T-helper 17 cell (primary cell): ENCODE measurements at places on chromosomes 2 and 18.

DNA sequence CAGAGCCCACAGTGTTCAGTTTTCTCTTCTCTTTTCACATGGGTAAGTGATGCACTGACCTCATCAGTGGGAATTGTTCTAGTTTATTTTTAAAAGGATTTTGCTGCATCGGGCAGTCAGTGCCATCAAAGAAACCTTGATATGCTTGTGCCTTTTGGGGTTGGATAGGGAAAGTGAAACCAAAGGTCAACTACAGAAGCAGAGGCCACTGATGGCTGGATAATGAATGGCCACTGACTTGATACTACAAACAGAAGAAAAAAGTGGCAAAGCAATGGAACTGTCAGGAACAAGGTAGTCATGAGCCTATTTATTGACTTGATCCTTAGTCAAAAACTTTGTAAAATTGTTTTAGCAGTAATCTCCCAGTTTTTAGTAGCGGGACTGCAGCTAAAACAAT lies 636.3 kb upstream of the ZEB2 start:
- no peaks in the 10 kb centered on the region for H3K4me1 ChIP-seq
- no peak for DNase-seq
- no peaks in the 10 kb centered on the region for H3K27me3 ChIP-seq
- no peak overlapping the region for H3K27ac ChIP-seq
- H3K36me3 ChIP-seq: no peaks in the 10 kb centered on the region

GRCh38 chr2:10159581-10160131 lies 37.1 kb downstream of the RRM2 start:
- DNase-seq: no peak
- H3K27me3 ChIP-seq: no peaks in the 10 kb centered on the region
- H3K36me3 ChIP-seq: peaks cover 2% of the 10 kb centered on the region
- H3K4me1 ChIP-seq: peaks cover 12% of the 10 kb centered on the region
- no peak overlapping the region for H3K4me3 ChIP-seq

- DNase-seq: no peak
- no peak overlapping the region for H3K4me3 ChIP-seq
- H3K4me1 ChIP-seq: no peaks in the 10 kb centered on the region
- peaks cover 16% of the 10 kb centered on the region for H3K27me3 ChIP-seq
- no peak overlapping the region for H3K27ac ChIP-seq
Observed at GRCh38 chr2:106878206-106878605, 7.8 kb downstream of the ST6GAL2 start.

DNA sequence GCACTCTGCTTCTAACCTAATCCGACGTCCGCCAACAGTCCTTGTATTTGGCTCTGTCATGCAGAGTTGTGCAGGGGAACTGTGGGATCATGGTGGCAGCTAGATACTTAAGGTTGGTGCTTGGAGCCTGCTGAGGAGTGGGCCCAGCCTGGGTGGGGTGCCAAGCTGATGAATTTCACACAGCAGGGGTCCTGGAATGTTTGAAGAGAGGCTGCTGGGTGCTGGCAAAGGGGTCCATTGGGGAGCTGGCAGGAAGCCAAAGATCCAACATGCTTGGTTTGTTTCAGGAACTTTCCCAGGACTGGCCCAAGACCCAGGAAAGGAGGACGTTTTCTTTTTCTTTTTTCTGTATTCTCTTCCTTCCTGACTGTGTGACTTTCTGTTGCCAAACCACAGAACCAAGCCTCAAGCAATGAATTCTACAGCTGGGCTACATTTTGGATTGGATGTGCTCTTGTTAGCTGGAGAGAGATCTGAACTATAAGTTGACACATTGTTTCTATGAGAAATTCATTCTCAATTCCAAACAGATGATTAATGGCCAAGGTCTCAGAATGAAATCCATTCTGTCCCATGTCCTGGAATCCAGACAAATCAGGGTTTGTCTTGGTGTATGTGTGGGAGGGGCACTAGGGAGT lies 49.9 kb downstream of the DHRS9 start:
- H3K27ac ChIP-seq: no peak overlapping the region
- peaks cover 7% of the 10 kb centered on the region for H3K4me1 ChIP-seq
- peaks cover 59% of the 10 kb centered on the region for H3K27me3 ChIP-seq
- H3K4me3 ChIP-seq: peak overlapping the region; percentile 25
- H3K36me3 ChIP-seq: no peaks in the 10 kb centered on the region

GRCh38 chr2:176112375-176113302 lies 3.9 kb upstream of the HOXD10 start:
- H3K27me3 ChIP-seq: peaks cover 80% of the 10 kb centered on the region
- DNase-seq: no peak
- peak overlapping the region; percentile 83 for H3K27ac ChIP-seq
- H3K36me3 ChIP-seq: peaks cover 4% of the 10 kb centered on the region
- peak overlapping the region; percentile 36 for H3K4me3 ChIP-seq

DNA sequence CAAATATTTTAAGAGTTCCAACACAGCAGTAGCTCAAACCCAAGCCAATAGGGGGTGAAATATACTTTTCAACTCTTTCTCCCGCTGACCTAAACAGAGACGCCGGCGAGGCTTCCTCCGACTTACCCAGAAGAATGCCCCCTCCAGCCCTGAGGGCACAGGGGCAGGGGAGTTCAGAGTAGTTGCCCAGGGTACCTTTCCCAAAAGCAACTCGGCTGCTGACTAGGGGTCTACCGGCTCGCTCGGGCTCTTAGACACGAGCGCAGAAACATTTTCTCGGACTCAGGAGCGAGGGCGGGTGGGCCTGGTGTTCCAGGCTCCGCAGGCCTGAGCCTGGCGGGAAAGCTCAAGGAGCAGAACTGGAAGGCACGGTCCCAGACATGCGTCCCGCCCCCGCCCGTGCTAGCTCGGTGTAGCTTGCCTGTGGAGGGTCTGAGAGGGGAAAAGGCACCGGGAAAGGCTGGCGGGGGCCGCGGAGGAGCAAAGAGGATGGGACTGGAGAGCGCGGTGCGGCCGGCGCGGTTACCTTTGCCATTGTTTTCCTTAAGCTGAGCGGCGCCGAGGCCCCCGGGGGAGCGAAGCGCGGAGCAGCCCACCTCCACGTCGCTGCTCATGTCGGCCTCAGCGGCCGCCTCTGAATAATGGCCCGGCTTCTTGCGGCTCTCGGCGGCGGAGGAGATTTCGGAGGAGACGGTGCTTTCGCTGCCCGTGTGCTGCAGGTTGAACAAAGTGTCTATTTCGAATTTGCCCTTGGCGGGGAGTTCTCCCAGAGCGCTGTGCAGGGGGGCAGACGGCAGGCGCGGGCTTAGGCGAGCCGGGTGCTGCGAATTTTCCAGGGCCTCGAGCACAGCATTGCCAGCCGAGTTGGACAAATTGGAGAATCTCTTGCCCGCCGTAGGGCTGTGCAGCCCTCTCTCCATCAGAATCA lies 674 bp downstream of the EVX2 start:
- DNase-seq: no peak
- peaks cover 4% of the 10 kb centered on the region for H3K4me1 ChIP-seq
- H3K36me3 ChIP-seq: peaks cover 4% of the 10 kb centered on the region
- peaks cover 81% of the 10 kb centered on the region for H3K27me3 ChIP-seq

- DNase-seq: no peak
- no peaks in the 10 kb centered on the region for H3K4me1 ChIP-seq
- no peaks in the 10 kb centered on the region for H3K36me3 ChIP-seq
- H3K27ac ChIP-seq: no peak overlapping the region
Observed at GRCh38 chr2:216903470-216903869, 43.6 kb upstream of the TNP1 start.

DNA sequence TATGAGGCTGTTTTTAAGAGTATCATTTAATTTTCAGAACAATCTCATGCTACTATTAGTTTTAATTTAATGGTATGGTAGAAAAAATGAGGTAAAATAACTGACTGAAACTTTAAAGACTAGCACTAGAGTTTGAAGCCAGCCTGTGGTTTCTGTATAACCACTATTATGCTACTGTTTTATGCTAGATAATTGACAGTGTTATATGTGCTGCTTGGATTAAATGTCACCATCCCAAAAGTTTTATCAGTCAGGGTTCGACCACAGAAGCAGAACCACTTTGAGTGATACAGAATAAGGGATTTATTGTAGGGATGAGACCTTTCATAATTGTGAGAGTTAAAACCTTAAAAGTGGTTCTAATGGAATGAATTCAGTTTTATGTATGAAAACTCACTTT lies 271.6 kb downstream of the PTGR3 start:
- H3K4me1 ChIP-seq: peaks cover 11% of the 10 kb centered on the region
- H3K4me3 ChIP-seq: no peak overlapping the region
- H3K27me3 ChIP-seq: no peaks in the 10 kb centered on the region

- H3K4me1 ChIP-seq: no peaks in the 10 kb centered on the region
- no peak overlapping the region for H3K4me3 ChIP-seq
- DNase-seq: no peak
- no peak overlapping the region for H3K27ac ChIP-seq
- no peaks in the 10 kb centered on the region for H3K36me3 ChIP-seq
Observed at GRCh38 chr2:224072541-224073188, 33.6 kb upstream of the SERPINE2 start.

GRCh38 chr2:99572373-99573164 lies 82.8 kb upstream of the REV1 start:
- H3K4me1 ChIP-seq: peaks cover 4% of the 10 kb centered on the region
- peaks cover 10% of the 10 kb centered on the region for H3K27me3 ChIP-seq
- H3K27ac ChIP-seq: peak overlapping the region; percentile 32

- H3K36me3 ChIP-seq: no peaks in the 10 kb centered on the region
- no peaks in the 10 kb centered on the region for H3K27me3 ChIP-seq
- H3K4me1 ChIP-seq: no peaks in the 10 kb centered on the region
- no peak for DNase-seq
- H3K27ac ChIP-seq: no peak overlapping the region
Observed at GRCh38 chr2:36403675-36404230, 48.2 kb downstream of the CRIM1 start.

- H3K4me3 ChIP-seq: no peak overlapping the region
- no peaks in the 10 kb centered on the region for H3K36me3 ChIP-seq
- H3K27me3 ChIP-seq: no peaks in the 10 kb centered on the region
- DNase-seq: no peak
- peaks cover 3% of the 10 kb centered on the region for H3K4me1 ChIP-seq
Observed at GRCh38 chr2:232342635-232343565, 35.7 kb upstream of the ALPP start.

GRCh38 chr2:38148501-38148900 lies 72.5 kb upstream of the CYP1B1 start:
- no peak for DNase-seq
- no peaks in the 10 kb centered on the region for H3K4me1 ChIP-seq
- no peak overlapping the region for H3K27ac ChIP-seq
- no peak overlapping the region for H3K4me3 ChIP-seq

GRCh38 chr2:197312186-197312585 lies 1.6 kb upstream of the ANKRD44 start:
- peak overlapping the region; percentile 94 for H3K4me3 ChIP-seq
- peaks cover 34% of the 10 kb centered on the region for H3K4me1 ChIP-seq
- H3K27ac ChIP-seq: peak overlapping the region; percentile 99
- no peaks in the 10 kb centered on the region for H3K27me3 ChIP-seq

GRCh38 chr2:69022548-69022947 lies 9.6 kb downstream of the ANTXR1 start:
- H3K4me3 ChIP-seq: no peak overlapping the region
- DNase-seq: no peak
- H3K27ac ChIP-seq: no peak overlapping the region
- no peaks in the 10 kb centered on the region for H3K36me3 ChIP-seq
- peaks cover 54% of the 10 kb centered on the region for H3K27me3 ChIP-seq
- no peaks in the 10 kb centered on the region for H3K4me1 ChIP-seq

GRCh38 chr2:74439373-74439772 lies 2.4 kb downstream of the RTKN start:
- DNase-seq: no peak
- H3K36me3 ChIP-seq: peaks cover 9% of the 10 kb centered on the region
- H3K27me3 ChIP-seq: peaks cover 46% of the 10 kb centered on the region
- no peak overlapping the region for H3K27ac ChIP-seq

- H3K4me1 ChIP-seq: no peaks in the 10 kb centered on the region
- no peak overlapping the region for H3K27ac ChIP-seq
- H3K4me3 ChIP-seq: no peak overlapping the region
Observed at GRCh38 chr18:27412556-27412955, 227.4 kb upstream of the CHST9 start.

DNA sequence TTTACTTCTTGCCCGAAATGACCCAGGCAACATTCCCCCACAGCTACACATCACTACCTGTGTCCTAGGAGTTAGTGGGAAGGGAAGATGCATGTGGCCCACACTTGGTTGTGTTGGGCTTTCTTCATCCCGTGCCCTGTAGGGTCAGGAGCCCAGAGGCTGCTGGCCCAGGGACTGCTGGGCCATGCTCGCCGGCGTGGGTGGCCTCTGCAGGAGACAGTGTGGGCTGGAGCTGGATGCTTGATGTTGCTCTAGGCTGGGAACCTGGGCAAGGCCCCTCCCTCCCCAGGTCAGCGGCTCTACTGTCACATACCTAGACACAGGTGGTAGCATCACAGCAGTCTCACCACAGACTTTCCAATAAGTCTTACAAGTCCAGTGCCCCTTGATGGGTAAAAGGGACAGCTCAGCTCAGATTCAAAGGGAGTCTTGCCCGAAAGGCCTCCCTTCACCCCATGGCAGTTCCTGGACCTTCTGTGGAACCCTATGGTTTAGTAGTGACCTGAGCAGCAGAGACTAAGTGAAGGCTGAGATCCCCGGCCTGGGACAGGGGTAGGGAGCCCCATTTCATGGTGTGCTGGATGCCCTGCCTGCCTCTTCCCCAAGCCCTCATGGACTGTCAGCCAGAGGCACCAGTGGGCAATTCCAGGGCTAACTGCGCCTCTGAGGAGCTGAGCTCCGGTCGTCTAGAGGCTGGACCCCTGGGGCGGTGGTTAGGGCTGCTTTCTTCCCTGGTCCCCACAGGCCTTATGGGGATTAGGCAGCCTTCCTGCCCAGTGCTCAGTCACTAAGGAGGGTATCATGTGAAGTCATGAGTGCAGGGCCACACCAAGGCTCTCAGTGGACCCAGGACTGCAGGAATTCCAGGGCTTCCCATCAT lies 45.4 kb upstream of the FAHD2A start:
- no peaks in the 10 kb centered on the region for H3K36me3 ChIP-seq
- H3K27ac ChIP-seq: no peak overlapping the region
- no peaks in the 10 kb centered on the region for H3K4me1 ChIP-seq
- no peak overlapping the region for H3K4me3 ChIP-seq
- no peak for DNase-seq
- H3K27me3 ChIP-seq: peaks cover 25% of the 10 kb centered on the region

DNA sequence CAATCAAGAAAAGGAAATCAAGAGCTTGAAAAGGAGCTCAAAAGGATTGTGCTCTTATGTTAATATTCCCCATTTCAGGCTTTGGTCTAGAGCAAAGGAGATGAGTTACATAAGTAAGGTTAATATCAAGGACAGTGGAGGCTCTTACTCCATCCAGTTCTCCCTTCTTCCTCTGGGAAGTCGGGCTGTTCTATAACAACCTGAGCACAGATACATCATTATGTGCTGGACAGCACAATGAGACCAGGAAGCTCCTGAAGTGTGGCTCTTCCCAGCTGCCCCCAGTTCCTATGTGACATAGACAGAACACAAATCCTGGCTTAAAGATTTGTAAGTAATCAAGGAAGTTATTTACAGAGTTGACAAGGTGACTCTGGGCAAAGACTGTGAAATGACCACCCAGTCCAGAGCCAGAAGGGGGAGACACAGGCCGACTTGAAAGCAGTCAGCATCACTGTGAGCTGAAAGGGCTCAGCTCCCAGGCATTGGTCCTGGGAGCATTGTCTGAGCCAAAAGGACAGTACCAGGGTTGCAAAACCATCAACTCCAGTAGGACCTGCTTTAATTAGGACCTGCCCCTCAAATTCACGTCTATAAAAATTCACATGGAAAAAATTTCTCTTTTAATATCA lies 917.6 kb upstream of the ACVR2A start:
- no peak for DNase-seq
- H3K27ac ChIP-seq: no peak overlapping the region
- H3K36me3 ChIP-seq: no peaks in the 10 kb centered on the region
- peaks cover 37% of the 10 kb centered on the region for H3K27me3 ChIP-seq
- H3K4me1 ChIP-seq: peaks cover 5% of the 10 kb centered on the region

- no peak overlapping the region for H3K27ac ChIP-seq
- H3K36me3 ChIP-seq: no peaks in the 10 kb centered on the region
- no peak overlapping the region for H3K4me3 ChIP-seq
- DNase-seq: no peak
- H3K4me1 ChIP-seq: no peaks in the 10 kb centered on the region
- H3K27me3 ChIP-seq: no peaks in the 10 kb centered on the region
Observed at GRCh38 chr18:29512761-29513160, 1335.8 kb upstream of the CDH2 start.
